Airway epithelial cell (primary cell): ENCODE measurements at places on chromosomes 11 and 22. TPM values are rescaled to one million over a fixed set of nuclear protein-coding genes. Genes with fewer than 3 reads are reported as not detected.

OR4A16 gene
- not detected in 2 replicates for total RNA-seq

OR52N4 gene
- not detected in 2 replicates for total RNA-seq

GSTT2 gene
- not detected in 2 replicates for total RNA-seq

TRIM48 gene
- total RNA-seq: not detected in 2 replicates

ANGPTL5 gene
- not detected in 2 replicates for total RNA-seq

GRIK4 gene
- total RNA-seq: not detected in 2 replicates

DDX10 gene
- 21.7 and 21.9 TPM in 2 replicates for total RNA-seq

USH1C gene
- total RNA-seq: not detected in 2 replicates

SAA4 gene
- 0.42 and 0.56 TPM in 2 replicates for total RNA-seq

HSD17B12 gene
- total RNA-seq: 78.5 and 98.2 TPM in 2 replicates

SLC22A8 gene
- total RNA-seq: not detected in 2 replicates

TMEM126A gene
- 19.5 and 25.2 TPM in 2 replicates for total RNA-seq
